ENCODE measurements at places on chromosomes 11 and 22.
A peak's percentile ranks its signal among the peaks of the same experiment; 100 is the strongest.

DNA sequence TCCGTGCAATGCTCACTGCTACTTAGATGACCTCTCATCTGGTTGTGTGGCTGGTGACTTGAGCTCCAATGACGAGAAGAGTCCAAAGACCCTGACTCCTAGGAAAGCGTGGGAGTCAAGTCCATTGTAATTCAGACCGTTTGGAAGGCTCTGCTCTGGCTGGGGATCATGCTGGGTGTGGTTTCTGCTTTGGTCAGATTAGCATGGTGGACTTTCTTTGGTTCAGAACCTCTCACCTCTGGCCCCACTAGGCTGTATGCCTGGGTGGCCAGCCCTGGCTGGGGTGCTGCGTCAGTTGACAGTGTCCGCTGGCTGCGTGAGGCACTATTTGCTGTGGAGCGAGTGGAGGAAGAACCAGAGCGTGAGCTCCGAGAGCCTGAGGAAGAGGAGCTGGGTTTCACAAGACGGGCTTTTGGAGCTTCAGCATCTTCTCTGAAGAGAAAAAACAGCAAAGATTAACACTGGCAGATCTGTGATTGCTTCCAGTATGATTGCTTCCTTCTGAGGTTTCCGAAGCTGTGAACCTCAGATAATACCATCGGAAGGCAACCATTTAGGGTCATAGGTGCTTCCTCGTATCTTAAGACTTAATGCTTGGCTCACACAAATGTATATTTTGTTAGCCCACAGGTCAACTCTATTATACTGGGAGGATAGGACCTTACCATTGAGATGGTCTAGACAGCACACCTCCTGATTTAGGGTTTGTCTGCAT is 11.6 kb upstream of the HSPA8 start:
- DNase-seq = no peak

- no peak for DNase-seq
These were observed 43.0 kb upstream of the RTL6 start for GRCh38 chr22:44540756-44541670.

DNA sequence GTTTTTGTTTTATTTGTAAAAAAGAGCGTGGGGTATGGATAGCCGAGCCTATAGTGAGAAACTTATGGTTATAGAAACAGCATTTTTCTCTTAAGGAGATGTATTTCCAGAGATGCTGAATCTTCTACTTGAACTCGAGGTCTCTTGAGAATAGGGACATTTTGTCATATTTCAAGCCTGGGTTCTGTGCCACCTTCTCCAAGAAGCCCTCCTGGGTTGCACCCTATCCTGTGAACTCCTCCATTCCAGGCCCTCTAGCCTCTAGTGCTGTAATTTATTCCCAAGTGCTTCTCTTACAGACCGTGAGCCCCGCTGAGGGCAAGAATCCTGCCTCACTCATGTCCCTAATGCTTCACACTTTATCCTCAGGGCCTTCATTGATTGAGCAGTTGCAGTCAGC is 108.6 kb downstream of the KIAA1671 start:
- DNase-seq = no peak

GRCh38 chr11:130260742-130261141 is 54.0 kb downstream of the ZBTB44 start:
- no peak for DNase-seq

GRCh38 chr11:20211691-20212090 is 51.4 kb upstream of the DBX1 start:
- no peak for DNase-seq

DNA sequence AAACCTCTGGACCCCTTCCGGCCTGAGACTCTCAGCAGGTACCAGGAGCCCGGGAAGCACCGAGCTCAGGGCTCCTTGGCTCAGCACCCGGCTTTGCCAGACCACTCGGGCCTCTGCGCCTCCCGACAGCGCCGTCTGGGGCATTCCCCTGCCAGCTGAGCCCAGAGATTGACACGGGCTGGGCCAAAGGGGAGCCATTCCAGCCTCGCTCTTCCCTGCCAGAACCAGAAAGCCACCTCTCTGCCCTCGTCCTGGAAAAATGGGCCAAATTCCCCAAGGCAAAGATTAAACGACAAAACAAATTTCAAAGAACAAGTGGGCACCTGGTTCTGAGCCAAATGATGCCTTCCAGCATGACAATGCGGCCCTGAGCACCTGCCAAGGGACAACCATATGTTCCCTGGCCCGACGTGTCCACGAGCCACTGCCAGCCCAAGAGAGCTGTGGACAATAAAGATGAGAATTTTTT is 59.3 kb downstream of the CELSR1 start:
- DNase-seq = no peak

- no peak for DNase-seq
These were observed 845.4 kb downstream of the KCNA4 start for GRCh38 chr11:29171360-29171950.

GRCh38 chr11:111602865-111603610 is 789 bp downstream of the SIK2 start:
- peak; percentile 25 for DNase-seq

DNA sequence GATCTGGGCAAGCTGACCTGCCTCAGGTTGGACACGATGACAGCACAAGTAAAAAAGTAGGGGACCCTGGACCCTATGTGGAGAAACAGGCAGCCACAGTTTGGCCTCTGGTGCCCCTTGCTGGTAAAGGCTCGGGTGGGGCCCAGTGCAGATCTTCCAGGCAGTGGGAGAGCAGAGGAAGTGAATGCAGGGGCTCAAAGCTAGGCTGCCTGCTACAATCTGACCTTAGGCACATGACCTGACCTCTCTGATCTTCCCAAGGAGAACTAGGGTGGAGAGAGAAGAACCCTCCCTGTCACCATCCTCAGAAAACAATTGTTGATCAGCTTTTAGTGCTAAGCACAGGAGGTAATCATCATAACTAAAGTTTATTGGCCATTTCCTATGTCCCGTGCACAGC is 76.5 kb downstream of the PDE2A start:
- no peak for DNase-seq

GRCh38 chr11:10398525-10398924 is 56.5 kb upstream of the AMPD3 start:
- no peak for DNase-seq

DNA sequence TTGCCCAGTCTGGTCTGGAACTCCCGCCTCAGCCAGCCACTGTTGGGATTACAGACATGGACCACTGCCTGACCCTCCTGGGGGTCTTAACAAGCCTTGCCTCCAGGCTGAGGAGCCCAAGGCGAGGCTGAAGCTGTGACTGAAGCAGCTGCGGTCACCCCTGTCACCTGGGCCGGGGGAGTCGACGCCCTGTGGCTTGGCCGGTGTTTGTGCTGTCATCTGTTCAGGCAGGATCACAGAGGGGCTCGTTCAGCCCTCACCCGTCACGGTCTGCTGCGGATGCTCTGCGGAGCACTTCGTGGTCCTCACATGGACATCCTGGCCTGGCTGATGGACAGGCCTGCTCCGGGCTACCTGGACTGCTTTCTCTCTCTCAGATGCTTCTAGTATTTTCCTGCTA is 23.8 kb downstream of the TRMU start:
- no peak for DNase-seq

DNA sequence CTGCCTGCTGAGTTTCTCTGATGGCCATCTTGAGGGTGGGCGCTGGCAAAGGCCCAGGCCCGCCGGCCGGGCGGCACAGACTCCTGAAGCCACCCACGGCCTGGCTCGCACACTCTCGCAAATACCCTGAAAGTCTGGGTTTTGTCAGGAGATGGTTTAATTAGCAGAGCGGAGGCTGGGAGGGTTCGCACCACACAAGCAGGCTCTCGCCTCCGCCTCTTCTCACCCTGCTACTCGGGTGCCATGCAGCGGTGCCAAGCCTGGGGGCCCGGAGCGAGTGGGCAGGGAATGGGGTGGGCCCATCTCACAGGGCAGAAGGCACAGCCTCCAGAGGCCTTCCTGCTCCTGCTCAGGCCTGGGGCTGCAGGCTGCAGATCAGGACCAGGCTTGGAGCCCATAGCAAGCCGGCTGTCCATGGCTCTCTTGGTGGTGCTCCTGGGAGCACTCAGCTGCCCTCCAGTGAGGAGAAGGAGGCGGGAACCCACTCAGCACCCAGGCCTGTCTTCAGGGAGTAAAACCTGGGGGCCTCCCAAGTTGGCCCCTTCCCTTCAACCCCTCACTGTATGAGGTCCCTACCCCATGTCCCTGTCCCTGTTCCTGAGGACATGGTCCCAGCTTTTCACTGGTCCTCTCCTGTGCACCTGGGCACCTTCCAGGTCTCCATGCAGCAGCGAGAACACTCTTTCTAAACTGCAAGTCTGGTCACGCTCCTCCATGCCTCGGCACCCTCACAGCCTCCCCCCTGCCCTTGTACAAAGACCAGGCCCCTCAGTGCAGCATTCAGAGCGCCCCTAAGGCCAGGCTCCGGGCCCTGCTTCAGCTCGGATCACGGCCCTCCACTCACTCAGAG is 62.0 kb downstream of the FLRT1 start:
- peak; percentile 57 for DNase-seq

GRCh38 chr11:42407341-42407740 is 904.5 kb upstream of the API5 start:
- no peak for DNase-seq

- DNase-seq = peak; percentile 74
These were observed 30.7 kb upstream of the PRODH start for GRCh38 chr22:18966748-18967147.

- no peak for DNase-seq
These were observed at the start of gene OR8H1 for GRCh38 chr11:56292154-56292553. Gene OR8H1, minus strand, starts transcription at chr11:56292254. Its CDS starts 1,192 bp downstream, at chr11:56291062.

- no peak for DNase-seq
These were observed 50.7 kb downstream of the CTTN start for GRCh38 chr11:70448983-70449567.

DNA sequence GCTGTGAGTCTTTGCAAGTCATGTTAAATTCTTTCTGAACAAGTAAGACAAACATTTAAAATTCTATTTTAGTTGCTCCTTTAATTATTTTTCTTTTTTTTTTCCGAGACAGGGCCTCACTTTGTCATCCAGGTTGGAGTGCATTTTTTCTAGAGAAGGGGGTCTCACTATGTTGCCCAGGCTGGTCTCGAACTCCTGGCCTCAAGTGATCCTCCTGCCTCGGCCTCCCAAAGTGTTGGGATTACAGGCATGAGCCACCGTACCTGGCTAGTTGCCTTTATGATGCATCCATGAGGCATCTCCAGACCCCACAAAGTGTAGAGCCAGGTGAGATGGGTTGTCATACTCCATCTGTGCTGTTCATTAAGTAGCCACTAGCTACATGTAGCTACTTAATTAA is 4.4 kb downstream of the ATXN10 start:
- no peak for DNase-seq

DNA sequence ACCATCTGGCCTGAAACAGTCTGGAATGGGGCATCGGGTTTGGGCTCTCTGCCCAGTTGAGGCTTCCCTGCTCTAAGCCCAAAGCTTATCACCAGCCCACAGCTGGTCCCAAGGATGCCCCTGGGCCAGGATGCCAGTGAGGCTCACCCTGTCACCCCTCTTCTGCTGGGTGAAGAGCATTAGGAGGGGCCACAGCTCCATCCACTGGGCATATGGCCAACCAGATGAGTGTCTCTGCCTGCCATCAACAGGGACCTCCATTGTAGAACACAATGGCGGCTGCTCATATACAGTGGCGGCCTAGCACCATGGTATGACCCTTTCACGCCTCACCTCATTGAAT is 5.6 kb downstream of the CHST1 start:
- no peak for DNase-seq

DNA sequence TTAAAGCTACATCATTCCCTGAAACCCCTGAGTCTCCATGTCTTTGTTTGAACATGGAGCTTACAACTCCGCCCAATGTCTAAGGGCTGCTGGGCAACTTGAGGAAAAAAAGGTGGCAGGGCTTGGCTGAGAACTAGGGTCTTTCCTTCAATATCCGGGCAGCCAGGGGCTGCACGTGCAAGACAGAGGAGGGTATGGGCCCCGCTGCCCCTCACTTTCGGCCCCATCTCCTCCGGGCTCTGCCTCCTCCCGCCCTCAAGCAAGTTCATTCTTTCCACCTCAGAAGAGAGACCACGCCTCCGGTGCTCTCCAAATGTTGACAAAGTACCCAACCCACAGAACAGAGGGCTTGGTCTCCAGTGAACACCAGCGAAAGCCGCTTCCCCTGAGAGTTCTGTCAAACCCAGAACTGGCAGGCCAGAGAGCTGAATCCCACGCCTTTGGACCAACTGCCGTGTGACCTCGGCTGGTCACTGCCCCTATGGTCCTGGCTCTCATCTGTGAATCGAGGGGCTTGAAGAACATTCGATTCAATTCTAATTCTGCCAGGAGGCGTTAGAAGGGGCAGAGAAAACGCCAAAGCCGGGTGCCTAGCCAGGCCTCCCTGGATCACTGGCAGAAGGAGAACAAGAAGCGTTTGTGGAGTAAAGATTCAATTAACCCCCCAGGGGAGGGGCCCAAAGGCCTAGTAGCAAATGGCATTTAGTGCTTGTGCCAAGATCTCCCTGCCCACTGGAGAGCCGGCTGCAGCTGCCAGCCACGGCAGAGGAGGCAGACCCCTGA is 7.3 kb downstream of the PDGFB start:
- DNase-seq = no peak

DNA sequence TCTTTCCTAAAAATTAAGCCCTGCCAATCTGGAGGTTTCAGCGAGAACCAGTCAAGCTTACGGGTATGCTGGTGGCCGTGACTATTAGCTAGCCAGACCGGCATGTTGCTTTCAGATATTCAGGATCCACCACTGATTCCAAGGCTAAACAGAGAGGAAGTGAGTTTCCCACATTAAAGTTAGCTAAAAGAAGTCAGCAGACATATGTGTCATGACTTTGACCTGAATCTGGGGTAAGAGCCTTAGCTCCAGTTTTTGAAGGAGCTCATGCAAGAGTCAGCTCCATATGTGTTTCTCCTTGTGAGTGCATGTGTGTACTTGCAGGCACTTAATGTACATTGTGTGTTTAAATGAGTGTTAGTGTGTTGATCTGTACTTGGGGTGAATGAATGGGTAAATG is 1.4 kb downstream of the ZFPL1 start:
- DNase-seq = no peak

DNA sequence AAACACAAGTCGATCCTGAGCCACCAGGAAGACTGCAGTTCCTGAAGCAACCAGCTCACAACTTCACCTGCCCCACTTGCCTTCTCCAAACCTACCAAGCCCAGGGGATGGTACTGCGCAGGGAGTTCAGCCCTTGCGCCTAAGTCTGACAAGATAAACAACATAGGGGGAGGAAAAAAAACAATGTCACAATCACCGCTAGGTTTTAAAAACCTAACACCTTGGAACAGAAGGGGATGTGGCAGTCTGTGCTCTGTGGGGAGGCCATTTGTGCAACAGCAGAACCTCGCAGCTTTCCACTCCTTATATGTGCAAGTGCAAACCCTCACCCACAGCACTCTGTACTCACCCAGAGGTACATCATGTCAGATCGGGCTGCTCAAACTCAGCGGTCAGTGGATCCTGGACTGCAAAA is 134.2 kb downstream of the RBFOX2 start:
- no peak for DNase-seq
